ENCODE measurements at places on chromosomes 7 and 10. TPM values are rescaled to one million over a fixed set of nuclear protein-coding genes. Genes with fewer than 3 reads are reported as not detected.

Gene ZMIZ1
- polyA plus RNA-seq, result 37.1 TPM

Gene TMEM270
- 0.08 TPM for polyA plus RNA-seq

Gene KMT2E
- 20.2 TPM for polyA plus RNA-seq

Gene ITGA8
- polyA plus RNA-seq, result 4.3 TPM

Gene GNG11
- polyA plus RNA-seq, result 130 TPM

Gene LIPK
- not detected for polyA plus RNA-seq

Gene ATP6V0E2
- 18.0 TPM for polyA plus RNA-seq

Gene OAT
- polyA plus RNA-seq, result 89.0 TPM

Gene PKD1L1
- 0.10 TPM for polyA plus RNA-seq

Gene PRLHR
- 0.01 TPM for polyA plus RNA-seq

Gene TASOR2
- polyA plus RNA-seq, result 13.9 TPM

Gene LRGUK
- polyA plus RNA-seq, result 0.07 TPM

Gene SEC31B
- polyA plus RNA-seq, result 9.5 TPM

Gene ITGB8
- 1.5 TPM for polyA plus RNA-seq

Gene TRPV5
- not detected for polyA plus RNA-seq

Gene TRIM56
- 6.7 TPM for polyA plus RNA-seq

Gene ASB10
- polyA plus RNA-seq, result not detected

Gene CCT6A
- 96.2 TPM for polyA plus RNA-seq

Gene GALNT11
- polyA plus RNA-seq, result 24.6 TPM

Gene COL13A1
- polyA plus RNA-seq, result 0.22 TPM

Gene CALML5
- polyA plus RNA-seq, result 0.09 TPM

Gene GNAI1
- 6.1 TPM for polyA plus RNA-seq

Gene ZMYND11
- 22.3 TPM for polyA plus RNA-seq

Gene SPDYE8
- polyA plus RNA-seq, result not detected

Gene CWF19L1
- 9.7 TPM for polyA plus RNA-seq

Gene MBLAC1
- 2.5 TPM for polyA plus RNA-seq

Gene CYP2C9
- not detected for polyA plus RNA-seq

Gene MORN4
- polyA plus RNA-seq, result 4.6 TPM

Gene AS3MT
- 7.3 TPM for polyA plus RNA-seq

Gene SPDYE9
- polyA plus RNA-seq, result not detected

Gene EPHA1
- polyA plus RNA-seq, result 0.89 TPM

Gene WEE2
- 0.12 TPM for polyA plus RNA-seq

Gene AKR1C3
- 149 TPM for polyA plus RNA-seq

Gene RBP3
- polyA plus RNA-seq, result not detected

Gene GRID2IP
- 0.11 TPM for polyA plus RNA-seq

Gene CHN2
- 1.7 TPM for polyA plus RNA-seq

Gene FRMD4A
- polyA plus RNA-seq, result 22.2 TPM

Gene GPR158
- polyA plus RNA-seq, result under 0.01 TPM

Gene HTR7
- polyA plus RNA-seq, result 0.16 TPM

Gene DPY19L1
- polyA plus RNA-seq, result 3.0 TPM

Gene MMP21
- polyA plus RNA-seq, result not detected

Gene SUGCT
- polyA plus RNA-seq, result 0.75 TPM

Gene TACC2
- polyA plus RNA-seq, result 19.5 TPM

Gene FOXP2
- 3.0 TPM for polyA plus RNA-seq

Gene PGAM2
- polyA plus RNA-seq, result 5.4 TPM

Gene CNNM2
- 3.2 TPM for polyA plus RNA-seq

Gene SRRM3
- polyA plus RNA-seq, result 1.9 TPM

Gene ING3
- polyA plus RNA-seq, result 13.5 TPM

Gene GHITM
- 80.2 TPM for polyA plus RNA-seq

Gene GAD2
- not detected for polyA plus RNA-seq

Gene ZPBP
- polyA plus RNA-seq, result not detected

Gene ADARB2
- polyA plus RNA-seq, result 1.9 TPM

Gene PLXDC2
- 1.5 TPM for polyA plus RNA-seq

Gene STEAP1B
- 1.2 TPM for polyA plus RNA-seq

Measured in adipose tissue (tissue), 3 donors.